ENCODE measurements at places on chromosomes 2 and 18. TPM values are rescaled to one million over a fixed set of nuclear protein-coding genes. Genes with fewer than 3 reads are reported as not detected.

IL36RN gene
- not detected for total RNA-seq

GAD1 gene
- not detected for total RNA-seq

SERPINB11 gene
- not detected for total RNA-seq

LPIN2 gene
- total RNA-seq, result 61.2 TPM

SLC9A4 gene
- not detected for total RNA-seq

CPO gene
- not detected for total RNA-seq

SCN7A gene
- not detected for total RNA-seq

CHN1 gene
- 10.7 TPM for total RNA-seq

LMAN2L gene
- 5.4 TPM for total RNA-seq

COBLL1 gene
- total RNA-seq, result 1.3 TPM

PGAP1 gene
- 19.2 TPM for total RNA-seq

CPLX4 gene
- not detected for total RNA-seq

POTEJ gene
- not detected for total RNA-seq

NR4A2 gene
- 398 TPM for total RNA-seq

AFF3 gene
- 10.1 TPM for total RNA-seq

PSMA8 gene
- 0.30 TPM for total RNA-seq

ZNF516 gene
- total RNA-seq, result 9.9 TPM

RUFY4 gene
- 2.1 TPM for total RNA-seq

SALL3 gene
- not detected for total RNA-seq

SLC8A1 gene
- not detected for total RNA-seq
